ENCODE measurements at places on chromosomes 6 and 20. TPM values are rescaled to one million over a fixed set of nuclear protein-coding genes. Genes with fewer than 3 reads are reported as not detected.

DNA sequence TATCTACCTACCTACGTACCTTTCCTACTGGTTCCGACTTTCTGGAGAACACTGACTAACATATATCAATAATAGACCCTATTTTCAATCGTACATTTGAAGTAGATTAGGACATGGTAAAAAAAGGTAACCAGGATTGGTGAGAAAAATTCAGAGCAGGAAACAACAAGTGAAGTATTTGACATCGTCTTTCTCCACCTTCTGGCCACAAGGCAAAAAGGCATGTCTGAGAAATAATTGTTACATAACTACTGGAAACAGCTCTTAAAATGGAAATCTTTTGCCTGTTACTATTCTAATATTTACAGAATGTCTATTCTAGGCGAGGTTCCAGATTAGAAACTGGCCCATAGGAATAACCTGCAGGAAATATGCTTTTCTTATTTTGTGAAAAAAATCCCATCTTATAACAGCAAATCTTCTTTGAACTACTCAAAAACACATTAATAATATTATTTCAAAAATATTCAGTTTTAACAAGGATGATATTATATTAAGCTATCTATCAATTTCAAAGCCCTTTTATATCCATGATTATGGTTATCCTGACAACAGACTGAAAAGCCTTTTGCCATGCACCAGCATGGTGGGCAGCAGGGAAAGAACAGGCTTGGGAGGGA lies 80.8 kb downstream of the RCAN2 start:
- peak; percentile 13 for DNase-seq

- no peak for DNase-seq
Observed at GRCh38 chr6:105489216-105489530, 86.3 kb upstream of the PREP start.

- no peak for DNase-seq
Observed at GRCh38 chr20:37364013-37364926, 18.3 kb downstream of the SRC start.

DNA sequence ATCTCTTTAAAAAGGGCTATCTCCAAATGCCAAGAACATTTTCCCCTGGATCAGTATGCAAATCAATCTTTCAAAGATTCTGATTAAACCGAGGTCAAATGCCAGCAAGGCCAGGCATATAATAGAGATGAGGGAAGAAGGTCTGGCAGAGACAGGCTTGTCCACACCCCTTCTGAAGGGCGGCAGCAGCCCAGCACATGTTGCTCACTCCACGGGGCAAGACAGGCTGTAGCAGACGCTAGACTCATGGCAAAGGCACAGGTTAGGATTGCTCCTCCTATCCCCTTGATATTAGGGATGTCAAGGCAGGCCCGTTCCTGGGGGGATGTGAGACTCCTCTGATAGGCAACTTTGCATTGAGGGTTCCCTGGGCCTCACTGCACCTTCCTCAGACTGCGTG lies 104.7 kb upstream of the RIN2 start:
- no peak for DNase-seq

DNA sequence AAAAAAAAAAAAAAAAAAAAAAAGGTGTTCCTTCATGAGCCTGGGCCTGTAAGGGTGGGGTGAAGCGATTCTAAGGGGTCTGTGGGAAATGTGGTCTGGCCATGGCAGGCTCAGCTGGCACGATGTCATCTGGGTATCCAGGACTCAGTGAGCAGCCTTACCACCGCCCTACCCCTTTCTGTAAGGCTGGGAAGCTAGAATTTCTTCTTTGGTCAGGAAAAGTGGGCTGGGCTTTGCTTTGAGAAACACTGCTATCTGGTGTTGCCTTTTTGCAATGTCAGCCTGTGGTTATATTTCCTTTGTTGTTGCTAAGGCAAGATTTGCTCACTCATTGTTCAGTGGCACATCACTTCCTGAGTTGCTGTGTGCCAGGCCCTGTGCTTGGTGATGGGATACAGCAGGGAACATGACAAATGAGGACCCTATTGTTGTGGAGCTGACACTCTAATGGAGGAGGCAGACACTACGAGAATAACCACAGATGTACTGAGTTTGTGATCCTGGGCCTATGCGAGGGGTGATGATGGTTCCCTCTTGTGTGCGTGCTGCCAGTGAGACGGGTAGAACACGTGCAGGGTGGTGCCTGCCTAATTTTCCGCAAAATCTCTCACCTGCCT lies 45.9 kb upstream of the ZNFX1 start:
- DNase-seq: no peak

- no peak for DNase-seq
Observed at GRCh38 chr20:32585011-32585585, at the start of gene NOL4L. TSS of gene NOL4L (minus strand) at chr20:32585333. CDS start at chr20:32584890, 443 bp downstream.

- no peak for DNase-seq
Observed at GRCh38 chr20:21513181-21513663, 642 bp downstream of the NKX2-2 start.

GRCh38 chr6:13004601-13005000 lies 288.0 kb downstream of the PHACTR1 start:
- no peak for DNase-seq

GRCh38 chr6:38625217-38625616 lies 14.5 kb downstream of the BTBD9 start:
- DNase-seq: no peak

- no peak for DNase-seq
Observed at GRCh38 chr6:118648866-118649554, 2.4 kb downstream of the CEP85L start.

GRCh38 chr20:62234339-62234738 lies 4.0 kb upstream of the OSBPL2 start:
- DNase-seq: no peak

The TNFRSF6B gene
- total RNA-seq: 509 TPM

GRCh38 chr6:19896693-19897010 lies 59.5 kb downstream of the ID4 start:
- DNase-seq: no peak

GRCh38 chr20:32480371-32481241 lies 104.5 kb downstream of the NOL4L start:
- no peak for DNase-seq

The SIGLEC1 gene
- total RNA-seq: not detected

GRCh38 chr20:34242879-34243278 lies 1.7 kb downstream of the ASIP start:
- DNase-seq: no peak

DNA sequence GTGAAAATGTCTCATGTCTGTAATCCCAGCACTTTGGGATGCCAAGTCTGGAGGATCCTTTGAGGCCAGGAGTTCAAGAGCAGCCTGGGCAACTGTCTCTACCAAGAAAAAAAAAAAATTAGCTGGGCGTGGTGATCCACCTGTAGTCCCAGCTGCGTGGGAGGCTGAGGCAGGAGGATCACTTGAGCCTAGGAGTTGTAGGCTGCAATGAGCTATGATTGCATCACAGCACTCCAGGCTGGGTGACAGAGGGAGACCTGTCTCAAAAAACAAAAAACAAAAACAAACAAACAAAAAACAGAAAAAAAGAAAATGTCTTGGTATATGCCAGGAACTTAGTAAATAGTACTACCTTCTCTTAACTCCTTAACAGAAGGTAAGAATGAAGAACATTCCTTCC lies 31.4 kb upstream of the TMEM14A start:
- no peak for DNase-seq

The ADGRF5 gene
- total RNA-seq: 0.14 TPM

GRCh38 chr6:85449388-85449817 lies 480 bp upstream of the NT5E start:
- DNase-seq: no peak

DNA sequence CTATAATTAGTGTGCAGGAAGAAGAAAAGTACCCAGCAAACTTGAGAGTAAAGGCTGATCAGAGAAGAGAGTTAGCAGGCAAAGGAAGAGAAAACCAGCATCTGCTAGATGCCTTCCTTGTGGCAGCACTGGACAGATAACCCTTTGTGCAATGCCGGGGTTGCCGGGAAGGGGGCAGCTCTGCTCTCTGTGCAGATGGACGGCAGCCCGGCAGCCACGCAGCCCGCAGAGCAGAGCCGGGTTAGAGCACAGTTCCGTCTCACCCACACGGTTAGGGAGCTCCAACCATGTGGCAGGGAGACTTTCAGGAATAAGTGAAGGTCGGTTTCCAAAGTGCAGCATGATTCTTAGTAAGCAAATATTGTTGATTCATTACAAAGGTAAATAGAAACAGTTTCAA lies 80.0 kb upstream of the RPS6KA2 start:
- DNase-seq: no peak

The PNLDC1 gene
- not detected for total RNA-seq

GRCh38 chr20:46997187-46997586 lies 102.5 kb downstream of the EYA2 start:
- no peak for DNase-seq

DNA sequence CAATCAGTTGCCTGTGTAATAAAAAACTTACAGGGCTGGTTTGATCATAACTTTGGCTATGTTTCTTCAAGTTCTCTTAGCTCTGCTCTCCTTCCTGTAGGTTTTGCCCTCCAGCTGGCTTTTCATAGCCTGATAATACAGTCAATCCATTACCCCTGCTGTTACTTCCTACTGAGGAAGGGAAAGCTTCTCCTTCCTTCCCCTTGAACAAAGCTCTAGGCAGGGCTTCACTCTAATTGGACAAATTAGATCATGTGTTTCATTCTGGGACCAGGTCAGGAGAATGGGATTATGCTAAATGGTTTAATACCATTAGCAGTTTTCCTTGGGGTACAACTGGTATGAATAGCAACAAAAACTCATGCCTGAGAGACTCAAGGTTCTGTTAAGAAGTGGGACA lies 106.8 kb upstream of the MCHR2 start:
- DNase-seq: no peak
